ENCODE measurements at places on chromosomes 5 and 9.

DNA sequence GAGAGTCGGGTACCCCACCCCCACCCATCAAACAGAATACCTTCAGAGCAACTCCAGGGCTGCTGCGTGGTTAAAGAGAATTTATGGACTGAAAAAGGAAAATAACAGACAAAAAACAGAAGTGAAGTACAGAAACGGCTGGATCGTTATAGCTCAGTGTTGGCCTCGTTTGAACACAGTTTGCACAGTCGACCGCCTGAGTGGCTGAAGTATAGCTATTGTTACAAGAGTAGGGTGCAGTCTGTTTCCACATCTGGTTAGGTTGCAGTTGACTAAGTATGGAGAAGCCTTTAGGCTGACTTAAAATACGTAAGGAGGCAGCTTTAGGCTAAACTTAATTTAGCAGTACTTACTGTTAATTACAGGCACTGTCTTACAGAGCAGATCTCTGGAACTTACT, 121.2 kb downstream of the GCNT1 start:
- no peak for DNase-seq

- no peak for DNase-seq
Observed at GRCh38 chr9:123376218-123377071, 20.4 kb downstream of the CRB2 start.

DNA sequence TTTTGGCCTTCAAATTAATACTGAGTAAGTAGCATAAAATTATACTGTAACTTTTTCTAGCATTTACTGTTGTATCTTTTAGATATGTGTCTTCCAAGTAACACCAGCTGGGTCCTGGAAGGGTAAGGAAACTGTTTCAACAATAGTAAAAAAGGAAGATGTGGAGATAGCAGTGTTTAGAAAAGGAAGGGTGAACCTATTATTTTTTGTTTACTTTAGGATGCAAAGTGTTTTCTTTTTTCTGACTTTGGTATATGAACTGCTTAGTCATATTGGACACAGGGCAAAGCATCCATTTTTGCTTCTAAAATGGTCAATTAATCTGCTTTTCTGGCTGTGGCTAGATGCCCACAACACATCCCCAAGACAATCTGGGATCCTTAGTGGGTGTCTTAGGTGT, 5.3 kb downstream of the PKD2L2 start:
- DNase-seq, result no peak

DNA sequence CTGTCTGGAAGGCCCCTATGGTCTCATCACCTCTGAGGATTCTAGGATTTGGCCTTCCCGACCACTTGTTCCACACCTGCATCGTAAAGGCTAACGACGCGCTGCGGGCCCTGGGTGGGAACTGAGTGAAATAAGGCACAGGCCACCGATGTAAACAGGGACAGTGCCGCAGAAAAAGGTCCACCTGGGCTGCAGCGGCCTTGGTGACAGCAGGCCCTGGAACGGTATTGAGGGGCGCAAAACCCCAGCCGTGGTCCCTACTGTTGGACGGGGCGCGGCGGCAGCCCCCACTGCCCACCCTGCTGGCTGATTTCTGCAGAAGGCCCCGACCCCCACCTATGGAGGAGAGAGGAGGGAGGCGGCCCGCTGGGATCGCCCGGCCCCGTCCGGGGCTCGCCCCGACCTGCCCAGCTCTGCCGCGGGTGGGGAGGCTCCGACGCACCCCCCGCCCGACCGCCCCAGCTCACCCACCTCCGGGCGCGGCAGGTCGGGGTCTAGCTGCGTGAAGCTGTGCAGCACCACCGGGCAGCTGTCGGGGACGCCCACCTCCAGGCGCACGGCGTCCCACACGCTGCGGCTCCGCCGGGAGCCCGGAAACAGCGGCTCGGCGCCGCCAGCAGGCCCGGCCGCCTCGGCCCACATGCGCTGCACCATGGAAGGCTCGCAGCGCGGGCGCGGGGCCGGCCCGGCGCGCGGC, 391 bp downstream of the RALGDS start:
- no peak for DNase-seq

DNA sequence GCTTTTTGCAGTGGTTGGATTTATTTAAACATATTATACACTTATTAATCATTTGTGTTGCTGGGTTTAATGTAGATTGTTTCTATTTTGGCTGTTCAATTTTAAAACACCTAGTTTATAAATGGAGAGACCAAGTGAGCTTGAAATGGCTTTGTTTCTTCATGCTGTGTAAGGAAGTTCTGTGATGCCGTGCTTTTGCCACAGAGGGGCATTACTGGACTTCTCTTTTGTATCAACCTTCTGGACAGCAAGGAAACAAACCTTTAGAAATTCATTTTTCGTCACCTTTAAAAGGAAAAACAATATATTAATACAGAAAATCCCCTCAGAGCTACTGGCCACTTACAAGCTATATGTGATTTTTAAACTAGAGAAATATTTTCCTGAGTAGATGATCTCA, 81.9 kb downstream of the DMRTA1 start:
- DNase-seq, result no peak
